ENCODE measurements at places on chromosomes 7 and 10.

DNA sequence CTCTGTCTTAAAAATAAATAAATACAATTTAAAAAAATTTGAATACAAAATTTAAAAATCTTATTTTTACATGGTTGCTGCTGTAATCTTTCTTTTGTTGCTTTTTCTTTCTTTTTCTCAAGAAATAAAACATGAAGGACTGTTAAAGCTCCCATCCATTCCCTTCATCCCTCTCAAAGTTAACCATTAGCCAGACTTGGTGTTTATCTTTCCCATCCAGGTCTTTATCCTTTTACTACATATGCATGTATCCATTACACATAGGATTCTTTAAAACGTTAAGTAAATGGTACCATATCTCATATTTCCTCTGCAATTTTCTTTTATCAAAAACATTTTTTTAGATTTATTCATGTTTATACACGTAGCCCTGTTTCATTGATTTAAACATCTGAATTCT lies 70.1 kb downstream of the CREB3L2 start:
- no peak for DNase-seq

DNA sequence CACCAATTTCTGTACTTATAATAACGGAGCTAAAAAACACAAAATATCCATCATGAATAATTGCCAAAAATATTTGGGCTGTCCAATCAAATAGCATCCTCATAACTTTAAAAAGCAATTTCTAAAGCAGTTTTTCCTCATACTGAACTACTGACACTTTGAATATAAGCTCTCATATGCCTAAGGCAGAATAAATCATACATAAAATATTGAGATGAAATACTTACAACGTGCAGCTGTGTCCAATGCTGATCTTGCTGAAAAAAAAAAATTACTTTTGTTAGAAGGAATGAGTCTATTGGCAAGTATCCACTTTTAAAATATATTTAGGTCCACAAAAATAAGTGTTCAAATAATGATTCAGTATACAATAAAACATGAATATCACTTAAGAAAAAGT lies 24.2 kb downstream of the FAM3C start:
- no peak for DNase-seq

GRCh38 chr10:26448292-26448691 lies 10.2 kb downstream of the APBB1IP start:
- no peak for DNase-seq

DNA sequence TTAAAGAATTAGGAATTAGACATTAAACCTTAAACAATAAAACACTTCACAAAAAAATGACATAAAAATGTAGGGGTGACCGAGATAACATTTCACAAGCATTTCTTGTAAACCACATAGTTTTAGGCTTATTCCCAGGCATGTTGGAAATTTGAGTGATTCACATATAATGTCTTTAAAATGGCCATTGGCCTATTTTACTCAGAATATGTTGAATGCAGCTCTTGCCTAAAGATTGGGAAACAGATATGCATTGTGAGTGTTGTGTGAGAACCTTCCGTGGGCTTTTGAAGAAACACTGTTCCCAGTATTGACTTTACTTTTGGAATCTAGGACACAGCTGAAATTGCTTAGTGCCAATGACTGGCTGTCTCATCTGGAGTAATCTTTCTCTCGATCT lies 79.6 kb downstream of the ARL5B start:
- DNase-seq = no peak

DNA sequence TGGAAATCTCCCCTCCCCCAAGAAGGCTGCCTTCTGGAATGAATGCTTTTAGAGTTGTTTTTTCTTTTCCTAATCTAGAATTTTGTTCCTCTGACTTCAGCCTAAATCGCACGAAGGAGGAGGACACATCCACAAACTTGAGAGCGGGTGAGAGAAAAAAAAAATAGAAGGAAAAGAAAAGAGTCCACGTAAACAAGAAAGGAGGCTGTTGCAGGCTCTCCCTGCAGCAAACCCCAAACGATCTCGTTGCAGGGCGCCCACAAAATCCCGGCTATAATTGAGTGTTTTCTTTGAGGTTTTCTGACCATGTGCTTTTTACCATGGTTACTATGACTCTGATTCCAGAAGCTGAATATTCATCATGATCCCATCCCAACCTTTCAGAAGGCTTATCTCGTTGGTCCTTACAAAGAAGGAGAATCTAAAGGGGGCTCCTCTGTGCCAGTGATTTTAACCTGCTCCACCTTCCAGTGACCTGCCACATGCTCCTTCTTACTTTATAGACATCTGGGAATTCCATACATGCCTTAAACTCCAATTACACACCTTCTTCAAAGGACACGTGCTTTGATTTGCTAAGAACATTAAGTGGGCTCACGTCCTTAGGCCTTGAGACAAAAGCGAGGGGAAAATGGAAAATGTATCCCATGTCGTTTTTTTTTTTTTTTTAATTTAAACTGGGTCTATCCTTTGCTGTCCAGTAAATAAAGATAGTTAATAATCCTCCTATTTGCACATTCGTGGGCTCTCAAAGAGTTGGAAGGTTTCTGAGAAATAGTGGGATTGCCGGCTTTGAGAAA lies 5.8 kb downstream of the TWIST1 start:
- peak; percentile 69 for DNase-seq

DNA sequence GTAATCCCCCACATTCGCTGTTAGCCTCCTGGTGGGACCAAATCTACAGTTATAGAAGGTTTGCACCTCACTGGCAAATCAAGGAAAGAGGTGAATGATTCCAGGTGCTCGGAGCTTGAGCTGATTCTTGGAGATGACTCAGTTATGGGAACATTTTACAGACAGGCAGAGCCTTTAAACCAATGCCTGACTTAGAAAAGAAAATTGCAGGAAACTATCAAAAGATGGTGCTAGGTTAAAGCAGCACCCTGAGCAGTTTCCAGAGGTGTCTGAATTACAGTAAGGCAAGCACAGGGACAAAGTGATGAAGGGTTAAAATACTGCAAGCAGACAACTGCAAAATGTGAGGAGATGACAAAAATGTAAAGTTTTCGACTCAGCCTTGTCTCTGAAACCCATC lies 2.9 kb downstream of the LRRTM3 start:
- DNase-seq = peak; percentile 31

- DNase-seq = no peak
These were observed 250.4 kb upstream of the TCERG1L start for GRCh38 chr10:131561897-131562296.

- DNase-seq = no peak
These were observed 123.2 kb downstream of the NRP1 start for GRCh38 chr10:33211106-33211878.

DNA sequence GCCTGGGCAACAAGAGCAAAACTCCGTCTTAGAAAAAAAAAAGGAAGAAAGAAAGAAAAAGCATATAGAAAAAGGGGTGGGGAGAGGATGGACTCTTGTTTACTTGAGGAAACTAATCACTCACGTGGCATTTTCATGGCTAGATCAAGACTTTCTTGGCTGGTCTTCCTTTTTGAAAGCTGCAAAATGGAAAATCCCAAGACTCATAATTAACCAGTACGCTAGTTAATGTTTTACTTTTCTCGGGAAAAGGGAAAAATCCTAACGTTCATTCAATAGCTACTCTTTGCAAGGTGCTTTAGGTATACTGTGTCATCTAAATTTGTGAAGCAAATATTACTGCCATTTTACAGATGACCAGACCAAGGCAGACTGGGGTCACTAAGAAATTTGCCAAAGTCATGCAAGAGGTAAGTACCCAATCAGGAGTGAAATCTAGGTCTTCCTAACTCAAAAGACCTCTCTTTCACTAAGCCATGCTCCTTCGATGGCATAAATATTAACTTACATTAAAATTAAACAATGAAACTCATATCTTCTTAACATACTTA lies 24.4 kb downstream of the NAPEPLD start:
- DNase-seq = no peak

DNA sequence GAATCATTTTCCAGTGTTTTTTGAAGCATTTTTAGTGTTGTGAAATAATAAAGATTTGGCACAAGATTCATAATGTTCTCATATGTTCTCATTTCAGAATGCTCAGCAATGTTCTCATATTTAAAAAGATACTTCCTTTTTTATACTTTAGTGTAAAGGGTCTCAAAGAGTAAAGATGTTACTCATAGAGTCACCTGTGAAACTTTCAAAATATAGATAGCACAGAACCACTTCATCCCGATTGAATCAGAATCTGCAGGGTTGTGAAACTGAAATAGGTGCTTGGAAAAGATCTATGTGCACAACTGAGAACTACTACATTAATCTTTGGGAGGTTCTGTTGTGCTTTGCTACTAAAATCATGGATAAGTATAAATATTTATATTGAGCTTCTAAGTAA lies 144.7 kb downstream of the MDFIC start:
- DNase-seq = no peak

GRCh38 chr10:110841767-110842267 lies 29.9 kb upstream of the PDCD4 start:
- no peak for DNase-seq

DNA sequence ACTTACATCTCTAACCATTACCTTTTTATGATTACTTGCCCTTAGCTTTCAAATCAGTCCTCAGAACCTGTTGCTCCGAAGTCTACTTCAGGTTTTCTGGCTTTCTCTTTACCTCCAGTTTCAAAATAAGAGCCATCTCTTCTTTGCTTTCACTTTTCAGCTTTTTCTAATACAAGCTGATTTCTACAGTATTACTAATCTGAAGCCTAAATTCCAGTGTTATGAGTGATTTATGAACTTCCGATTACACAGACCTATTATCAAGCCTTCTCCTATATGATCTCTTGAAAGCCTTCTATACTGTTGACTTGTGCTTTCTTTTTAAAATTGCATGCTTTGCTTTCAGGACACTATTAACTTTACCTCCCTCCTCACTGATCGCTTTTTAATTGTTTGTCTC lies 1307.8 kb upstream of the CELF2 start:
- DNase-seq = no peak

- no peak for DNase-seq
These were observed 35.7 kb downstream of the CYP17A1 start for GRCh38 chr10:102801496-102801895.

GRCh38 chr10:77144656-77145055 lies 493.0 kb downstream of the KCNMA1 start:
- no peak for DNase-seq

Data from retina (tissue), 1 donor.